ENCODE measurements at places on chromosomes 12 and 14.
A peak's percentile ranks its signal among the peaks of the same experiment; 100 is the strongest.

- DNase-seq, result no peak
These were observed 1.1 kb upstream of the ARG2 start for GRCh38 chr14:67618617-67619063.

DNA sequence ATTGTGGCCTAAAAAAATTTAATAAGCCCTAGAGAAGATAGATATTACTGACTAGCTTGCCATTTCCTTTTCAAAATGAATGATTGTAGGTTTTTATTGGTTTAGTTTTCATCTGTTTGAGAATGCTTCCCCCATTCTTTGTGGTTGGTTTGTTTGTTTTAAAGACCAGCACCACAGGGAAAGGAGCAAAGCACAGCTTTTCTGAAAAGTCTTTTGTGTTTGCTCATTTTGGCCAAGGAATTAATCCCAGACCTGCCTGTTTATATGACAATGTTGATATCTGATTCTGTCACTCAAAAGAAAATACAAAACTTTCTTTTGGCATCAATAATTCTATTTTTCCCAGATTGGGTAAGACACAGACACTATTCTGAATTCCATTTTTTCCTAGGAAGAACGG is 312.5 kb upstream of the FLRT2 start:
- DNase-seq, result no peak

DNA sequence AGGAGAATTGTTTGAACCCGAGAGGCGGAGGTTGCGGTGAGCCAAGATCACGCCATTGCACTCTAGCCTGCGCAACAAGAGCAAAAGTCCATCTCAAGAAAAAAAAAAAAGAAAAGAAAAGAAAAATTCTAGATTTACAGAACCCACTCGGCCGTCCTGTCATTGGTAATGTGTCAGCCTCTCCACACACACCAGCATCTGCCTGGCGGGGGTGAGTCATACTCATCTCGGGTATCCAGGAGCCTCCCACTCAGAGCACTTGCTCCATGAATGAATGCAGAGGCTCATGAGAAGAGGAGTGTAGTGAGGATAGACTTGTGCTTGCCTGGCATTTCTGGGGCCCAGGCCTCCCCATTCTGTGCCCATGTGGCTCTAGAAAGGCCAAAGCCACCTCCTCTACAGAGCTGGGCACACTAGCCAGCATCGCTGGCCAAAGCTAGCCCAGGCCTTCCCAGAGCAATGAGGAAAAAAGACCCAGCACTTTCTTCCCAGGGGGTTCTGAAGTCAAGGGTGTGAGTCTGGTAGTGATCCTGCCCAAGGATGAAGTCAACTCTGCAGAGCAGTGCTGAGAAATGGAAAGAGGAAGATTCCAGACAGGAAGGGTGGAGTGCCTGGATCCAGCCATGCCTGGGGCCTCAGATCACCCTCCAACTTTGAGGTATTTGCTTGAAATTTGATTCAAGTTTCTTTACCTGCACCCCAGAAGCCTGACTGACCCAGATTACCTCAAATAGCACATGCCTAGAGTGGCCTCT is 31.2 kb upstream of the KLC1 start:
- peak; percentile 47 for DNase-seq

GRCh38 chr12:5806371-5807089 is 138.5 kb downstream of the ANO2 start:
- no peak for DNase-seq

DNA sequence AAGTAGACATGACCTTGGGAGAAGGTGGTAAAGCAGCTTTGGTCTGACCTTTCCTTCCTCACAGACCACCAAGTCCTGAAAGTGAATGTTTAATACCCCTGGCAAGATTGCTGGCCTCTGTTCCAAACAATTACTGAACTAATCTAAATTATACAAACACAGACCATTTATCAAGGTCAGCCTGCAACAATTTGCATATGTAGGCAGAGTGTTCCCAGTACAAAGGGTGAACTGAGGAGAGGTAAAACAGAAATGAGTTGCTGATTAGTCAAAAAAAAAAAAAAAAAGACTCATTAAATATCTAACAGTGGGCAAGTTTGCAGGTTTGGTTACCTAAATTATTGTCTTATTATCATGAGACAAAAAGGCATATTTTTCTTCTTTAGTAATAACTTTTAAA is 506.5 kb downstream of the TMEM117 start:
- DNase-seq, result no peak

GRCh38 chr12:47739297-47739696 is 14.0 kb upstream of the ENDOU start:
- no peak for DNase-seq

DNA sequence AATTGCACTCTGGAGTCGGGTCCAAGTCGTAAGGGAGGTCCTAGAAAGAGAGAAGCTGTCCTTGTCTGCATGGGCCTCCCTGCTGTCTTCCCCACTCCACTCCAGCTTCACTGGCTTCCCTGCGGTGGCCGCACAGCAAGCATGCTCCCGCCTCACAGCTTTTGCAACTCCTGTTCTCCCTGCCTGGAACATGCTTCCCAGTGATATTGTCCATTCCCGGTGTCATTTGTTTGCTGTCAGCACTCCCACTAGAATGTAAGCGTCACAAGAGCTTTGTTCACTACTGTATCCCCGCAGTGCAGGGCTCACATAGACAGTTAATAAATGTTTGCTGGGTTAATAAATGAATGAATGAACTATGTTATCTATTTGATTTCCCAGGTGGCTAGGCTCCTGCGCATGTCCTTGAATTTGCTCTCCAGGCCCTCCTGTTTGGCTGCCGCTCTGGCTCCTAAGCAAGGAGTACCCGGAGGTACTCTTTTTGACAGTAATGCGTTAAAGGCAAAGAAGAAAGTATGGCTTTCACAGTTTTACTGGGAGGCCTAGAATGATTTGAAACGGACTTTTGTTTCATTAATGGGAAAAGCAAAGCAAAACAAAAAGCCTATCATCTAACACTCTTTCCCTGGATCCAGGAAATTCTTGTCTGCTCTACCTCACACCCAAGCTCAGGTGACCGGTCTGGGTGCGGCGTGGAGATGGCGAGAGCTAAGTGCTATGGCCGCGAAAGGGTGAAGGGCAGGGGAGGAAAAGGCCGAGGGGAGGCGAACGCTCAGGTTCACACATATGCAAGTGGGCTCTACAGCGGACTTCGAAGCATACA is 6.2 kb upstream of the SLC7A7 start:
- no peak for DNase-seq

GRCh38 chr12:47989666-47990065 is 14.6 kb downstream of the COL2A1 start:
- no peak for DNase-seq

- DNase-seq, result no peak
These were observed 13.6 kb upstream of the CDCA4 start for GRCh38 chr14:105034315-105035039.

DNA sequence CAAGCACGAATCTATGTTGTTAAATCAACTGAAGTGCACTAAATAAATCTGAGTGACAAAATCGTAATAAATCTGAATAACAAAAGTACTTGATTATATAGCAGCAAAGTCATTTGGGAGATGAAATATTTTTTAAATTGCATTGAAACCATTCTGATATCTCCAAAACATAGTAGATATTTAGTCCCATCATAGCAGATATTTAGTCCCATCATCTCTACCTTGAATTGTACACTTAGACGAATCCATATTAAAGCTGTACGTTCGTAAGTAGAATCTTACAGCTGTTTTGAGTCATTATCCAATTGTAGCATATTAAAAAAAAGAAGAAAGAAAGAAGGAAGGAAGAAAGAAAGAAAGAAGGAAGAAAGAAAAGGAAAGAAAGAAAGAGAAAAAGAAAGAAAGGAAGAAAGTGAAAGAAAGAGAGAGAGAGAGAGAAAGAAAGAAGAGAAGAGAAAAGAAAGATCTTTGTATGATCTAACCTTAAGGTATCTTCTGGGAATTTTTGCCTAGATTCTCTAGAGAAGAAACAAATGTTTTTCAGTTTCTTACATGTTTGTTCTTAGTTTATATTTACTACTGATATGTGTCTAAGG is 2.6 kb downstream of the DCN start:
- DNase-seq, result no peak

GRCh38 chr12:10633541-10633940 is 20.1 kb upstream of the MAGOHB start:
- DNase-seq, result no peak

DNA sequence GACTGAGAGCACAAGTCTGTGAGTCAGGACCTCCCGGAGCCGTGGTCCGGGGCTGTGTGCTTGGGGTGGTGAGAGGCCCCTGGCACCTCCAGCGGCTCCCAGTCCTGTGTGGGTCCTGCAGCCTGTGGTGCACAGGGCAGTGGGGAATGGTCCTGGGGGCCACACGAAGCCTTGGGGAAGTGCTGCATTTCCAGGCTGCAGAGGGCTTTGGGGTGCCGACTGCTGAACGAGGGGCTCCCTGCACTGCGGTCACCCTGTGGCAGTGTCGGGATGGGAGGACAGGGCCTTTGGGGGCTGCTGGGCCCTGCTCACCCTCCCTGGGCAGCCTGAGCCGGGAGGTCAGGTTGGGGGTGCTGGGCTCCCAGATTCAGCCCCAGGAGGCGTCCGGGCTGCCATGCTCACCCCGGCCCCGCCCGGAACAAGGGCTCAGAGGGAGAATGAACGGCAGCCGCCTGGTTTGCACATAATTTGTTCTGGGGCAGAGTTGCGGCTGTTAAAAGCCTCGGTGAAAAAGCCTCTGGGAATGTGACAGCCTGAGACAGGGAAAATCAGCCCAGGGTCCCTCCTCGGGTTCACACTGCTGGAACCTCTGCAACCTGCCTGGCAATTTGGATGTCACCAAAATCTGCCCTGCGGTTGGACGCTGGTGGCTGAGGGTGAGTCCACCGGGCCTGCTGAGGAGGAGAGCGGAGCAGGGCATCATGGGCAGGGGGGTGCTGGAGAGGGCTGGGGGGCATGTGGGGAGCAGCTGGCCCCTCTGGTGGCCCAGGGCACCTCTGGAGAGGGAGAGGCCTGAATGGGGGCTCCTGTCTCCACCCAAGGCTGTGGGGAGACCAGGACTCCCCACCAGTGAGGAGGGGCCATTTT is 109.2 kb downstream of the KIF26A start:
- DNase-seq, result no peak
